ENCODE measurements at places on chromosomes 11 and 22. TPM values are rescaled to one million over a fixed set of nuclear protein-coding genes. Genes with fewer than 3 reads are reported as not detected.

Gene SLC6A5
- total RNA-seq, result not detected

Gene FGF19
- total RNA-seq, result 18.6 TPM

Gene HBG1
- total RNA-seq, result 1.5 TPM

Gene OR6A2
- total RNA-seq, result 0.27 TPM

Gene ME3
- total RNA-seq, result 1.2 TPM

Gene USP2
- total RNA-seq, result 7.3 TPM

Gene LAYN
- 3.6 TPM for total RNA-seq

Gene L3MBTL2
- 25.2 TPM for total RNA-seq

Gene BIK
- 3.0 TPM for total RNA-seq

Gene JAML
- 0.37 TPM for total RNA-seq

Gene DERL3
- total RNA-seq, result 10.9 TPM

All from WTC11 (cell line).